ENCODE measurements at places on chromosomes 1 and 21.

GRCh38 chr1:82858031-82858430 is 1057.3 kb downstream of the ADGRL2 start:
- no peak for DNase-seq

GRCh38 chr1:109782514-109782913 is 18.8 kb upstream of the EPS8L3 start:
- no peak for DNase-seq

DNA sequence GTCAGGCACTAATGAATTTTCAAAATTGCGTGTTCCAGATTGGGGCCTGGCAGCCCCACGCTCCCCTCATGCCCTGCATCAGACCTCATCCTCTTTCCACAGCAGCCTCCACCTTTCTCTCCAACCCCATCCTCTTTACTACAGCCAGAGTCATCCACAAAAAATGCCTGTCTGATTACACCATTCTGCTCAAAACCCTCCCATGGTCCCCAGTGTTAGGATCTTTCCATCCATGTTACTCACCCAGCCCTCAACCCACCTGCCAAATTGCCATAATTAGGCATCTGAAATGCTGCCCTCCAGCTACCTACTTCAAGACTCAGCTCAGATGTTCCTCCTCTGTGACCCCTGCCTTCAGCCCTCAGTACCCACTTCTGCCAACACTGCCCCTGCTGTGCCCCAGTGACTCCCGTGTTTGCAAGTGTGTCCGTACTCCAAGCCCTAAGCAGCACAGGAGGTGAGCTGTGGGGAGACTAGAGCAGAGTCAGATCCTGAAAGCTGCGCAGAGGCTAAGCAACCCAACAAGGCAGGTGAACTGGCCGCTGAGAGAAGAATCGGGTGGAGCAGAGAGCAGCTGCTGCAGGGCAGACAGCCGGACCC is 715 bp upstream of the ARTN start:
- no peak for DNase-seq

- no peak for DNase-seq
These were observed 67.7 kb downstream of the MRPL39 start for GRCh38 chr21:25539606-25540005.

DNA sequence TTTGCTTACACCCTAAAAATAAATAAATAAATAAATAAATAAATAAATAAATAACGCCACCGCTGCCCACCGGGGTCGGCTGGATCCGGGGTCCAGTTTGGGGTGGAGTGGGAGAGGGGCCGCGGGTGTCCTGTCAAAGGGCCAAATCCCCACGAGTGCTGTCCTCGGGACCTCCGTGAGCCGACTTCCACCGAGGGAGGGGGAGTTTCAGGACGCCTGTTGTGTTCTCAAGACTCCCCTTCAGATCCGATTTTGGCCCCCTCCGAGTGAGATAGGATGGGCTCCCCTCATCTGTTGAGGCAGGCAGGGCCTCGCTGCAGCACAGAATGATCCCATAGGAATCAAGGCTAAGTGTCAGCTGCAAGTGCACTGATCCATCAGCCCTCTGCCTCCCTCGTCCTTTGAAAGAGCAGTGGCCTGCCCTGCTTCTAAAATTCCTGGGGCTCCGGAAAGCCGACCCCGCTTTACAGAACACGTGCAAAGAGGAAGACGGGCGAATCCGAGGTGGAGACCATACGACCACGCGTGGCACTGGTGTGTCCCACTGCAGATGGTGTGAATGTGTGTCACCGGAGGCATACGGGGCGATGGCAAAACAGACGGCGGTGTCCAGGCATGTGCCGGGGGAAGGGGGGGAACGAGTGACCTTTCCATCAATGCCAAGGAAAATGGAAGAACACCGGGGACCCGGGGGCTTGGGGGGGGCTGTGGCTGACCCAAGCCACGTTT is 3880.5 kb downstream of the SRGAP2C start:
- no peak for DNase-seq

GRCh38 chr1:43430831-43431230 is 22.9 kb downstream of the HYI start:
- DNase-seq = no peak

DNA sequence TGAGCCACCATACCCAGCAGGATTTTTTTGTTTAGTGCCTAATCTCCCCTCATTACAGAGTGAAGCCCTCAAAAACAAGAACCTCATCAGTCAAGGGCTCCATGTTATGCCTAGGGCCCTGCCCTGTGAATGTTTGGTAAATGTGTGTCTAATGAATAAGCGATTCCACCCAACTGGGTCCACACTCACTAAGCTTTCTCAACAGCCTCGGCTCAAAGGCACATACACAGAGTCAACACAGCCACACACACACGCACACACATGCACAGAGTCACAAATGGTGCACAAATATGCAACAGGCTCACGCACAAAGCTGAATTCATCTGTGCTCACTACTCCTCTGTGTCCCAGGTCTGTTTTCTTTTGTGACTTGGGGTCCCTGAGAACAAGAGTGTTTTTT is 11.7 kb upstream of the SYNC start:
- no peak for DNase-seq

- peak; percentile 55 for DNase-seq
These were observed 168.5 kb upstream of the RUNX1 start for GRCh38 chr21:35217504-35218060.

GRCh38 chr21:27819299-27819698 is 852.4 kb upstream of the ADAMTS5 start:
- no peak for DNase-seq

- no peak for DNase-seq
These were observed 51.1 kb downstream of the SKI start for GRCh38 chr1:2279210-2279639.

GRCh38 chr21:45886610-45887026 is 95.0 kb upstream of the COL6A1 start:
- peak; percentile 26 for DNase-seq

Measured in stimulated activated CD4-positive, alpha-beta T cell treated with anti-CD3 and anti-CD28 coated beads, Interleukin-4, amount 100 ng/mL, for 24 hours (primary cell).